Gastrocnemius medialis (tissue), 4 donors: ENCODE measurements at places on chromosomes 4 and X. TPM values are rescaled to one million over a fixed set of nuclear protein-coding genes. Genes with fewer than 3 reads are reported as not detected.

The MGAT4D gene
- not detected for total RNA-seq

DNA sequence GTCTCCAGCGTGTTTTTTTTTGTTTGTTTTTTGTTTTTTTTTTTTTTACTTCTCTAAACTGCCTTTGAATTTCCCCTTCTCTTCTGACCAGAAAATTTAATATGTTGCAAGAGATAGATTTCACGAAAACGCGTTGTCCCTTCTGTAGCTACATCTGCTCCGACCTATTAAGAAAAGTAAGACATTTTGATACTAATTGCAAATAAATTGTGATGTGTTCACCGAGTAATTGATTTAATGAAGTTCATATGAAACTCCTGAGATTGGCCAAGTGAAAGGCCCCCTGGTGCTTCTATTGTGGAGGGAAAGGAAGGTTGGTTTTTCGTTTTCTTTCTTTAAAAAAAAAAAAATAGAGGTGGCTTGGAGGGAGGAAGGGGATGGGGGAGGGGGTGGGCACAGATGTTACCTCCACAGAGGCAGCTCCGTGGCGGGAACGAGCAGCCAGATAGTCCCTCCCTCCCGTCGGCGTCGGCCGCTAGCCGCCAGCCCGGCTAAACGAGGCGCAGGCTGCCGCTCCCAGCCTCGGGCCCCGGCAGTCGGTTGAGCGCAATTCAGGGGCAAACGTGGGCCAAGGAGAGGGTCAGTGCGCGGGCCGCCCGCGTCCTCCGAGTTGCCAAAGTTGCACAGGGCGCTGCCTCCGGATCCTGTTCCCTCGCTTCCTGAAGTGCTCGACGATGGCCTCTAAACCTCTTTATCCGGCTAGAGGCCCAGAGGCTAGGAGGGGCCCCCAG is 139.1 kb upstream of the ZIC3 start:
- DNase-seq = no peak

The TIMM17B gene
- 58.1 TPM for total RNA-seq

The COPS4 gene
- 67.9 TPM for total RNA-seq

GRCh38 chrX:47644557-47645091 is 5.7 kb downstream of the ELK1 start:
- DNase-seq = no peak

DNA sequence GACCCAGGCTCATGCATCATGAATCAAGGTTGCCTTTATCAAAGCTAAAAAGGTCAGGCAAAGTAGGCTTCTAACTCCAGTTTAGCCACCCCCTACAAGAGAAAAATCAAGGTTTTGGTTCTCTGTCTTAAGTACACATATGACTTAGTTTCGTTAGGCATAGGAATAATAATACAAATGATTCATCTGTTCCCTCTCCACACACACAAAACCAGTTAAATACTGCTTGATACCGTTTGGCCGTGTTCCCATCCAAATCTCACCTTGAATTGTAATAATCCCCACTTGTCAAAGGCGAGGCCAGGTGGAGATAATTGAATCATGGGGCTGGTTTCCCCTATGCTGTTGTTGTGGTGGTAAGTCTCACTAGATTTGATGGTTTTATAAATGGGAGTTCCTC is 226.2 kb downstream of the HS6ST2 start:
- DNase-seq = no peak

The MYL5 gene
- 1.3 TPM for total RNA-seq

GRCh38 chr4:6944301-6945051 is 34.9 kb downstream of the TBC1D14 start:
- DNase-seq = no peak

DNA sequence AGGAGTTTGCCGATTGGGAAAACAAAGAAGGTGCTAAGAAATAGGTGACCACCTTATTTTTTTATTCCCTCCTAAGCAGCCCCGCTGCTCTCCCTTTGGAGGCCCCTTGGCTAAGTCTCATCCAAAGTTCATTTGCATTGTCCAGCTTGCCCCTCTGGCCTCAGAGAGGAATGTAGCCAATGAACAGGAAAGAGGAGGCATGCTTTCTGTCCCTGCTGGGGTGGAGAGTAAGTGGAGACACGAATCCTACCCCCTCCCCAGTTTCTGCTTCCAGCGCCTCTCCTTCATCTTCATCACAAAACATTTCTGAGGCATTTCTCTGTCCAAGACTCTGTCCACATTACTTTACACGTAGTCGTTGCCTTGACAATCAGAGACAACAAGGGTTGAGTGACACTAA is 38.7 kb downstream of the NLGN3 start:
- no peak for DNase-seq

DNA sequence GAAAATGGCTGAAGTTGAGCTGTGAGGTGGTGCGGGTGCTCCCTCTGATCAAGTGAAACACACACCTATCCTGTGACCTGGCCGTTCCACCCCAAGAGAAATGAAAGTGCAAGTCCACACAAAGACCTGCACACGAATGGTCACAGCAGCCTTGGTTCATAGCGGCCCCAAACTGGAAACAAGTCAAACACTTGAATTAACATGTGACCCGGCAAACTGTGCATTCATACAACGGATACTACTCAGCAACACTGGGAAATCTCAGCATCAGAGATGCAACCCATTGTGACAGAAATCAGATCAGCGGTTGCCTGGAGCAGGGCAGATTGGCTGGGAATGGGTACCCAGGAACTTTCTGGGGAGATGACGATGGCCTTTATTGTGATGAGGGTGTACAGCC is 7.6 kb downstream of the G6PD start:
- no peak for DNase-seq

The FMR1NB gene
- total RNA-seq = not detected
